ENCODE measurements at places on chromosomes 6 and 20.

DNA sequence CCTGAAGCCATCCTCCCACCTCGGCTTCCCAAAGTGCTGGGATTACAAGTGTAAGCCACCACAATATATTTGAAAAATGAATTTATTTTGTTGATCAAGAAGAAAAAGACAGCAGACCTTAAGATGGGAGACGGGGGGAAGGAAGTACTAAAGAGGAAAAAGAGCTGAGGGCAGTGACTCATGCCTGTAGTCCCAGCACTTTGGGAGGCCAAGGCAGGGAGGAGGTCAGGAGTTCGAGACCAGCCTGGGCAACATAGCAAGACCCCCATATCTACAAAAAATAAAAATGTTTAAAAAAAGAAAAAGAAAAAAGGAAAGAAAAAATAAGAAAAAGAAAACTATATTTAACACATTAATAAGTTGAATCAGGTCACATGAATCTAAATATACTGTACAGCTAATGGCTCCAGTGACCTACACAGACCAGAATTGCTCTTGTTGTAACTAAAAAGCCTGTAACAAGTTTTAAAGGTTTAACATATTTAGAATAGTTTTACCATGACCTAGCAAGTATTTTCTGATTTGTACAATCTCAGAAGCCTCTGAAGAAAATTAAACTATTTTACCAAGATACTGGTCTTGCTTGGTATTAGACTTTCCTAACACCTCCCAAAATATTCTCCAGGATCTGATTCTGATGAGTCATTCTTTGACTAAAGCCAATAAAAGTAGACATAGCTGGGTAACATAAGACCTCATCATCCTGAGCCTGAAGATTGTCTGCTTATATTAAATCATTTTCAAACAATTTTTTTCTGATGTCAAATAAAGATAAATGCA is 4.3 kb upstream of the AKIRIN2 start:
- no peak for DNase-seq

- DNase-seq, result no peak
Measured at GRCh38 chr20:62724692-62725595, 16.3 kb downstream of the NTSR1 start.

DNA sequence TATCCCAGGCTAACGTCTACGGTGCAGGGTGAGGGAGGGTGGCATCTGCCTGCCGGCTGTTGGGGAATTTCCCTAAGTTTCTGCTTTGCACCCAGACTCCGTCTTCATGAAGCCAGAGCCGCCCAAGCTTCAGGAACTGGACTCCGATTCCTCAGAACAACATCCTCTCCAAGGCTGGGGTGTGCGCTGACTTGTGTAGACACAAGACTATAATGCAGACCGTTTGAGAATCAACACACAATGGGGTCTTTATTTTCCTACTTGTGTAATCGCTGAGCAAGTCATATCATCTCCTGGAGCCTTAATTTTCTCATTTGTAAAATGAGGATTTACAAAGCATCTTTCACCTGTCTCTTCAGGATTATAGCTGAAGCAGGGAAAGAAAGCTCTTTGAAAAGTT is 160.5 kb upstream of the AGPAT4 start:
- no peak for DNase-seq

DNA sequence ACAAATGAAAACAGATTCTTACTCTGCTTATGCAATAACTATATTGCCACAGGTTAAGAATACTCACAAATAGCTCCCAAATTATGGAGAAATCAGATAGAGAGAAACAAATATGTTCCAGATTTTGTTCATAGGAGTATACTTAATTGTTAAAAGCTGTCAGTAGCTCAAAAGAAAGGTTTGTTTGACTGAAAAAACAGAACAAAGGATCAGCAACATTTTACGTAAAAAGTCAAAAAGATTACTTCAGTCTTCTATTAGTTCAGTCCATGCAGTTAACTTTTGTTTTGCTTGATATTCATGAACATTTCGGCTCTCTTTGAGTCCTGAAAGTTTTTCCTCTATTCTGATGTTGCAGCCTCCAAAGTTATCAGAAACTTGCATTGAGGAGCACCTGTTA is 13.4 kb upstream of the NANP start:
- DNase-seq, result no peak

GRCh38 chr6:7473805-7474719 is 67.4 kb upstream of the DSP start:
- DNase-seq, result no peak

DNA sequence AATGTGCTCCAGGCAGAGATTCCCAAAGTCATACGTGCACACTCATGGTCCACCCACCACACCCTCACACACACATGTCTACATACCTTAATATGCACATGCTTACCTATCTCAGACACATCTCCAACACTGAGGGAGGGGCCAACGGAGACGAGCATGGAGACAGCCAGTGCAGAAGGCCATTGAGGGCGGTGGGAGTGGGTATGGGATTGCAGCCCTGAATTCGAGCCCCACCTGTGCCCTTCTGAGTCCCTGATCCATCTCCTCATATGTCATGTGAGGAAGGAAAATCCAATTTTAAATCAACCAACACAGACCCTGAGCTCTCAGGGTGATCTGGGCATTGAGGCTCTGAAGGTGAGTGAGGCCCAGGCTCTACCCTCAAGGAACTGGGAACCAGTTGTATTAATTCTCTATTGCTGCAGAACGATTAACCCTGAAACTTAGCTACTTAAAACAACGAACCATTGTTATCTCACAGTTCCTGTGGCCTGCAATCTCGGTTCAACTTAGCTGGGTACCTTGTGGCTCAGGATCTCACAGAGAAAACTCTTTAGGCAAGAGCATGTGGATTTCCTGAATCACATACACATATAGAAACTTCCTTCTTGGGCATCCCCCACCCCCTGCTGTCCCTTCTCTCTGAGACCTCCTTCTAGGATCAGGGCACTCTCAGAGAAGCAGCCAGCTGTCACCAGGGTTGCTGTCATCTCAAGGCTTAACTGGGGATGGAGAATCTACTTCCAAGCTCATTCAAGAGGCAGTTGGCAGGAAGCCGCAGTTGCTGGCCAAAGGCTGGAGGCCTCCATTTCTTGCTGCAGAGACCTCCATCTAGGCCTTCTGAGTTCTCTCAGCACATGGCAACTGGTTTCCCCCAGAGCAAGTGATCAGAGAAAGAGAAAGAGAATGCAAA is 28.3 kb downstream of the GLP1R start:
- DNase-seq, result peak; percentile 35

DNA sequence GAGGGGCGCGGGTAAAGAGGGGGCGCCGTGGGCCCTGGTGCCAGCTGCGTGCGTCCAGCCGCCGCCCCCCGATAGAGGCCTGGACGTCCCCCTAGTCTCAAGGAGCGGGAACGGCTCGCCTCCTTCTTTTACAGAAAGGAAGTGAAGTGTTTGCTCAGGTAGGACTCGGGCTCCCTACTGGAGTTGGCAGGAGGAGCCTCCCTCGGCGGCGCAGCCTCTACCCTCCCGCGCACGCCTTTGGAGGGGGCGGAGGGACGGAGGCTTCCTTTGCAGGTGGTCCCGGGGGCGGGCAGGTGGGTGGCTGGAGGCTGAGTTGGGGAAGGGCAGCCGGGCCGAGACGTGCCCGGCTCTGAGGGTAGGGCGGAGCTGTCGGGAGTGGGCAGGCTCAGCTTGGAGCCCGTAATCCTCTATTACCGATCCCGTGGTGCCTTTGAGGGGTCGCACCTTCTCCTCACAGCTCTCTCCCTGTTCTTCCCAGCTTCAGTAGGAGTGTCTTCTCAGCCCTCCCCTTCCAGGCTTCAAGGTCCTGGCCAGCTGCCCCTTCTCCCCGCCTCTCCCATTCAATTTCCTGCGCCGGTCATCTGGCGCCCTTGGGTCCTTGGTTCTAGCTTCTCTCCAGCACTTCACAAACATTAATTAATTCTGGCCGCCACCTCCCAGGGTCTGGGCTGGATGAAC is 728 bp downstream of the ITPR3 start:
- peak; percentile 67 for DNase-seq

- no peak for DNase-seq
Measured at GRCh38 chr6:130161683-130162404, 60.9 kb downstream of the SAMD3 start.

GRCh38 chr20:42255821-42256220 is 637.6 kb upstream of the CHD6 start:
- DNase-seq, result no peak

Measured in GM13976 (cell line).